Activated CD4-positive, alpha-beta T cell treated with anti-CD3 and anti-CD28 coated beads, Interleukin-2, Interleukin-6, amounts not matched to agents 100 ng/mL and 50 ng/mL, durations not matched to agents 16 hours and 8 hours (primary cell): ENCODE measurements at places on chromosomes 5 and 9.

GRCh38 chr5:100872408-100873190, 30.5 kb downstream of the ST8SIA4 start:
- peak; percentile 60 for DNase-seq

- DNase-seq: no peak
Measured at GRCh38 chr9:132806306-132806705, 71.8 kb downstream of the AK8 start.

DNA sequence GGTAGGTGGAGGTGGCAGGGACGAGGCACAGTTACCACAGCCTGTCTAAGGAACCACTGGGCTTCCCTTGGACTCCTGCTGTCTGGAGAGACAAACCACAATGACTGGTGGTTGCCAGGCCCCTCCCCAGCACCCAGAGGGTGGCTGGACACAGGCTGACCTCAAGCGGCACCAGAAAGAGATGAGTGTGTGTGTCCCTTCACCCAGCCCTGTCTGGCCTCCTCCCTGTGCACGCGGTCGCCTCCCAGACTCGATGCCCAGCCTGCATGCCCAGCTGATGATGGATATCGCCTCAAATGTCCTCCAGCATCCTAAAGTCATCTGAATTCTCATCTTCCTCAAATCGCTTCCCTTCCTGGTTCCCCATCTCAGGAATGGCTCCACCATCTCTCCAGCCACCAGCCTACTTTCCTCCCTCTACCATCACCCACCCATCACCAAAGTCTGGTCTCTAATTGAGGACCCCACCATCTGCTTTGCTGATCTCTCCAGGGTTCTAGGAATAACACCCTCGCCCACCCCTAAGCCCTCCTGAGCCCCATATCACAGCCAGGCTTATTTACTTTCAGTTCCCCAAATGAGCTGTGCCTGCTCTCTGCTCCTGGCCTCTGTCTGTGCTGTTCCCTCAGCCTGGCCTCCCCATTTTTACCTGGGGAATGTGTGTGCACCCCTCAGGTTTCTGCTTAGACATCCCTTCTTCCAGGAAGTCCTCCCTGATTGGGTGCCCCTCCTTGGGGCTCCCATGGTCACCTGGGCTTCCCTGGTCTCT, 52.5 kb upstream of the GGTA1 start:
- no peak for DNase-seq

- DNase-seq: no peak
Measured at GRCh38 chr9:13118313-13118712, 161.2 kb downstream of the MPDZ start.

- DNase-seq: no peak
Measured at GRCh38 chr9:130954317-130954716, 15.3 kb upstream of the FIBCD1 start.
